ENCODE measurements at places on chromosomes 5 and 9.
A peak's percentile ranks its signal among the peaks of the same experiment; 100 is the strongest.

GRCh38 chr5:50667653-50668595 lies 1.5 kb downstream of the PARP8 start:
- no peak for DNase-seq

GRCh38 chr5:38590838-38591522 lies 34.5 kb upstream of the LIFR start:
- DNase-seq: no peak

DNA sequence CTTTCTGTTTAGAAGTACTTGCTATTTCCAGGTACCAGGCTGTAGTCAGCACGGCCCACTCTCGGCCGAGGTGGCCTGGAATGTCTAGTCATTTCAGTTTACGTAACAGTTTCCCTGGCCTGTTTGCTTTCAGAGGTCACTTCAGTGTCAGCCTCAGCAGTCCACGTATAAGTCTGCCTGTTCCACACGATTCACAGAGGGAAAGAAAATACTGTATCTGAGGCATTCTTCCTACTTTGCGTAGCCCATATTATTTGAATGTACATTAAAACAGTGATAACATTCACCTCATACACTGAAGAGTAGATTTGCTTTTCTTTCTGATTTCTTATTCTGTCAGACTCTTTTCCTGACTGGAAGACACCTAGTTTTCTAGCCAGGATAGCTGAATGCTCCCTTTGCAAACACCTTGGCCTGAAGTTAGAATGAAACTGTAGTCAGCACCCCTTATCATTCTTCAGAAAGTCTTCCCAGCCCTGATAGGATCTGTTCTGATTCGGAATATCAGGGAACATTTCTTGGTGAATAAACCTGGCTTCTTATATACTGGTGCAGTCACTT lies 140.9 kb downstream of the AOPEP start:
- DNase-seq: no peak

GRCh38 chr9:134681061-134681661 lies 39.6 kb downstream of the COL5A1 start:
- DNase-seq: no peak

GRCh38 chr5:17461793-17462192 lies 36.2 kb upstream of the TAF11L2 start:
- no peak for DNase-seq

- DNase-seq: no peak
These were observed 15.2 kb upstream of the PHYKPL start for GRCh38 chr5:178247481-178248456.

DNA sequence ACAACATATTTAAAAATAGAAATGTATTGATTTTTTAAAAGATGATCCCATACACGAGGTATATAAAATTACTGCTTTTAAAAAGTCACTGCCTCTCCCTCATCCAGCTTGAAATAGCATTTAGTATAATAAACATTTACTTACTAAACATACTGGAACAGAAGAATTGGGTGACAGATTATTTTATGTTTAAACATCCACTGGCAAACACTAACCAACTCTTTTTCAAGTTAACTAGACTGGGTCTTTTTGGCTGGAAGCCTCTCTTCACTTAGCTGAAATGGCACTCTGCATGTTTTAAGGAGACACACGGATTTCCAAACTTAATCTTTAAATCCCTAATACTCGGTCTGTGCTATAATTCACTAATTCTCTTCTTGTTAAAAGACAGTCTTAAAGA lies 19.0 kb downstream of the CTXN3 start:
- DNase-seq: no peak

DNA sequence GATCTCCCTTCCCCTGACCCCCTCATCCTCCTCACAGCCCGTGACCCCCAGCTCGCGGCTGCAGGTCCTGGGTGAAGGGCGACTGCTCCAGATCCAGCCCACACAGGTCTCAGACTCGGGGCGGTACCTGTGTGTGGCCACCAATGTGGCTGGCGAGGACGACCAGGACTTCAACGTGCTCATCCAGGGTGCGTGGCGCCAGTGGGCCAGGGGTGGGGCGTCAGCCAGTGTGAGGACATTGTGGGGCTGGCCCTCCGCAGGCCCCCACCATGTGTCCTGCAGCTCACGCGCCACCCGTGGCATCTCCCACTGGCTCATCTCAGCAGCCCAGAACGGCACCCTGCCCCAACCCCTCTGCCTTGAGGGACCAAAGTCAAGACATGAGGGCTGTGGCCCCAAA lies 67.1 kb upstream of the ASS1 start:
- no peak for DNase-seq

- DNase-seq: no peak
These were observed 103.0 kb upstream of the ERCC6L2 start for GRCh38 chr9:95772320-95773052.

DNA sequence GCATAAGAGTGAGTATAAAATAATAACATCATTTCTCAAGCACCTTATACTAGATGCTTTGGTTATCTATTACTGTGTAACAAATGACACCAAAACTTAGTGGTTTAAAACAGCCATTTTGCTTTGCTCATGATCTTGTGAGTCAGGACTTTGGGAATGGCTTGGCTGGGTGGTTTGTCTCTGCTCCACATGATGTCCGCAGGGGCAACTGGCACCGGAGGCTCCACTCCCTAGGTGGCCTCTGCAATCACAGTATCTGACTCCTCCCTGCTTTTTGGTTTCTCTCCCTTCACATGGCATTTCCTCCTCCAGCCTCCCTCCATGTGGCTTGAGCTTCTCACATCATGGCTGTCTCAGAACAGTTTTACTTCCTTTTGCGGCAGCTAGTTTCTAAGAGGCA lies 259.5 kb downstream of the GAS1 start:
- no peak for DNase-seq

DNA sequence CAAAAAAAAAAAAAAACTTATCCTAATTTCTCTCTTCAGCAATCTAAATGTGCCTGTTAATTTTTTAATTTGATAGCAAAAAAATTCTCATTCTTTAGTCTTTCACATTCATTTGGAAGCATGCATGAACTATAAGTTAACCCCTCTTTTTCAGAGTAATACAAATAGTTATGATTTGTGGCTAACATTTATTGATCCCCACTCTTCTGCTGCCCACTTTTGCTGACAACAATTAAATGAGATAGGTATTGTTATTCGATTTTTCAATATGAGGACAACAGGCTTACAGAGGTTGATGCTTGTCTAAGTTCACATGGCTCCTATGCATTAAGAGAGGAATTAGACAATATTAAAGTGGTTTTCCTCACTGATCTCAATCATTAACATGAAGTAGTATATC lies 2.9 kb upstream of the NR3C1 start:
- DNase-seq: no peak

GRCh38 chr9:105065098-105066088 lies 137.4 kb upstream of the ABCA1 start:
- peak; percentile 5 for DNase-seq

DNA sequence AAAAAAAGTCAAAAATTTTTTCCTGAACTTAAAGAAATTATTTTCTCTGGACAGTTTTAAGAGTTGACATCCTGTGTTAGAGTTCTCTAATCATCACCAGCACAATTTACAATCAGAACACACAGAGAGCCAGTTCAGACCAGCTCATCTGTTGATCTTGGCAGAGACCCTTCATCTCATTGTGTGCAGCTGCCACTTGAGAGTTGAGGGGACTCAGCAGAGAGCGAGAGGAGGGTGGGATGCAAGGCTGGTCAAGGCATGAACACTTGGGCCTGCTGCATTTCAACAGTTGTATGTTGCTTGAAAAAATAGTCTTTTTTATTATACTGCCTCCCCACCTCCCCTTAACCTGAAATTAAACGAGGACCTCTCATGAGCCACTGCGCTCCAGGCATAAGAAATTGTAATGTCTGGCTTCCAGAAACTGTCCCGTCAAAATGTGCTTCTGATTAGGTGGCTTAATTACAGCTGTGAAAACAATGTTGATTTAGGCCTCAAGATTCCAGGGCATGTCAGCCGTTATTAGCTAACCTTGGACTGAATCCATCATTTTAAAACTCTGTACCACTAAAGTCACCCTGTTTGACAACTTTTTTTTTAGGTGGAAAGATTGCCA lies 383.6 kb downstream of the CCDC171 start:
- DNase-seq: no peak

- DNase-seq: no peak
These were observed 175.1 kb upstream of the S1PR3 start for GRCh38 chr9:88816141-88816540.
